ENCODE measurements at places on chromosomes 1 and 21.
A peak's percentile ranks its signal among the peaks of the same experiment; 100 is the strongest.

DNA sequence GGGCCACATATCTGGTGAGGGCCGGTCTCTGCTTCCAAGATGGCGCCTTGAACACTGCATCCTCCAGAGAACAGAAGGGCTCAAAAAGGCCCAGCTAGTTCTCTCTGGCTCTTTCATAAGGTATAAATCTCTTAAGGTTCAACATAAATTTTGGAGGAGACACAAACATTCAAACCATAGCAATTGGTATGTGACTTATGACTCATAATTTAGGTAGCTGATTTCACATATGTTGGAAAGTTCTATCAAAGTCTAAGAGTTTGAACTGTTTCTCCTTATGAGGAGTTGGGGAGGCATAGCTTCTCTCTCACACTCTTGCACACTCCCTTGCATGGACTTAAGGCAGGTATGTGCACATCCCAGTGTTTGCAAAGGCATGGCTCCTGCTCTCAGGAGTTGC, 5.1 kb upstream of the FYB2 start:
- no peak for DNase-seq

DNA sequence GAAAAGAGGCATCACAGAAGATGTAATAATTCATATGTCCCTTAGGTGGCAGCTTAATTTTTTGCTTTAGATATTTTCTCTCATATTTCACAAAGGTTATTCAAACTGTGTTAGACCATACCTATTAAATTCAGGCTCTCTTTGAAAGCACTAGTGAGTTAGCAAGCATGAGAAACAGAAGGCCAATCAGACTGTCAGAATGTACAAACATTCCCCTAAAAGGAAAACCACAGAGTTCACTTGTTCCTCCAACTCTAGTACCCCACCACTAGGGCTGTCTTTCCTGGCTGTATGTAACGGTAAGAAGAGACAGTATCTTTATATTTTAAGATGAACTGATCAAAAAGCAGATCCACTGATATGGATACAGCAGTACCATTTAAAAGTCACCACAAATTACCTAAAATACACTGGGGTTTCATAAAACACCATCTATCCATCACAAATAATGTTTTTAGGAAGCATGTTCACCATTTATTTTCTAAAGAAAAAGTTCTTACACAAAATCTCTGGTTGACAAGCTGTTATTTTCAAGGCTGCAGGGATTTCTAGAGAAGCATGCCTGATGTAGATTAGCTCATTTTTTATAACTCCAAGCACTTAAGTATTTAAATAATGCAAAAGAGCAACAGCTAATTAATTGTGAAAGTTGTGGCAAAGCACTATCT, 1.8 kb downstream of the ARPC5 start:
- peak; percentile 79 for DNase-seq

GRCh38 chr21:34615487-34615814, 538 bp upstream of the RCAN1 start:
- DNase-seq, result no peak

DNA sequence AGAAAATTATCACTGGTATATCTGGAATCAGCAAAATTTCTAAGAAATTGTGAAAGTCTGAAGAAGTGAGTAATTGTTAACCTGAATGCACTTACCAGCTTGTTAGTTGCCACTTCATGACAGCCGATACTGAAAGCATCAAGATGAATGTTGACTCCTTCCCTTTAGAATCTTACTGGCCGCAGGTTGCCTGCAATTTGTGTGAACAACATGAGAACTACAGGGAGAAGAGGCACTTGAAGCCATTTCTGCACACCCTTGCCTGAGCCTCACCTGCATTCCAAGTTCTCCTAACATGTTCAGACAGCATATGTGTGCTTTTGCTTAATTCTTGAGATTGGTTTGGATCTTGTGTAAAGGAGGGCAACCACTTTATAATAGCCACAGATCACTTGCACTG, 59.2 kb upstream of the SSX2IP start:
- DNase-seq, result no peak

DNA sequence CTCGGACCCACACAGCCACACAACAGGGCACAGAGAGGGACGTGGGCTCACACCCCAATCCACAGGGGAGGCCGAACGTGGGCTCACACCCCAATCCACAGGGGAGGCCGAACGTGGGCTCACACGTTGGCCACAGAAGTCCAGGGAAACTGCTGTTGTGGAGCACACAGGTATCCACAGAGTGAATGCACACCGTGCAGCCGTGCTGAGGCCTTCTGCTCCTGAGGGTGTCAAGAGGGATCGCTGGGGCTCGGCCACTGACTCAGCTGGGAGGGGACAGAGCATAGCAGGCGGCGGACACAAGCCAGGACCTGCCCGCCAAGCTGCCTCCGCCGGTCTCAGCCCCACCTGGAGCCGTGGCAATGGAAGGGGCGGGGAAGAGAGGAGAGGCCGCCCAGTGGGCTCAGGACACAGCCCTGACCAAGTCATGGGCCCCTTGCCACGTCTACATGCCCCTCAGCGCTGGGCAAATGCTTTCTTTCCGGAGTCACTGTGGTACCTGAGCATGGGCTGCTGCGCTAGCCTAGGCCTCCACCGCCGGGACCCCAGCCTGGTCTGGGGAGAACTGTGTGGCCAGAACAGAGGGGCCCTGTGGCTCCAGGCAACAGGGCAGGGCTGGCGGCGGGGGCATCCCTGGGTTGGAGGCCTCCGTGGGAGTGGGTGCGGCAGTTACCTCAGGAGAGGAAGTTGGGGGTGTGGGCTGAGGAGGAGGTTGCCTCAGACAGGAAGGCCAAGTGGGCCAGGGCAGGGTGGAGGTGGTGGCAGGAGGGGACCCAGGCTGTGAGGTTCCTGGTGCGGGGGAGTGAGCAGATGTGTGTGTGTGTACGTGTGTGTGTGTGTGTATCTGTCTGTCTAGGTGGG, 1.2 kb downstream of the SYTL1 start:
- DNase-seq, result peak; percentile 82

DNA sequence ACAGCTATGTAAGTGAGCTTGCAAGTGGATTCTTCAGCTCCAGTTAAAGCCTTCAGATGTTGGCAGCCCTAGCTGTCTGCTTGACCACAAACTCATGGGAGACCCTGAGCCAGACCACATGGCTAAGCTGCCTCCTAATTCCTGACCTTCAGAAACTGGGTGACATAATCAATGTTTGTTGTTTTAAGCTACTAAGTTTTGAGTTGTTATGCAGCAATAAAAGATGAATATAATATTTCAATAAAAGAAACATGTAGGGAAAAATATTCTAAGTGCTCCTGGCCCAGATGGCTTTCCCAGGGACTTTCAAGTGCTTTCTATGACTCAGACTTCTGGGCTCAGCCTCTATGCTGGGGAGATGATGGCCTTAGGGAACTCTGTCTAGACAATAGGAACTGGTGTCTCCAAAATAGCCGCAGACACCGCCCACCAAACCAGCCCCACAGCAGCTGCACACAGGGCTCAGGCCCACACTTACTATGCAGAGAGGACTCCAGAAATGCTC, 20.3 kb upstream of the AZIN2 start:
- no peak for DNase-seq

DNA sequence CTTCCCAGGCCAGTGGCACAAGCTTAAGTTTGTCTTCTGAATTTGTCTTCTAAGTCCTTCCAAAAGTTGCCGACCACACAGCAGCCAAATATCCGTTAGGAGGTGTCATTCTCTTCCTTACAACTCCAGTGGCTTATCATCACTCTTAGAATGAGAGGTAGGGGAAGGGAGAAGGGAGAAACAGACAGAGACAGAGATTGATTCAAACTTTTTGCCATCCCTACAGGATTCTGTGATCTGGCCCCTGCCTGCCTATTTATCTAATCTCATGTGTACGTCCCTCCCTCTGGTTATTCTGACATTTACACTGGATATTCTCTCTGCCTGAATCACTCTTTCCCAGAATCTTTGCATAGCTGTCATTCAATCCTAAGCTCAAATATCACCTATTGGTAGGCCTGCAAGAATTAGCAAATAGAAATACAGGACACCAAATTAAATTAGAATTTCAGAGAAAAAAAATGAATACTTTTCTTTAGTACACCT, 488 bp upstream of the GNL2 start:
- DNase-seq, result no peak

GRCh38 chr21:40613546-40614030, 233.4 kb downstream of the DSCAM start:
- no peak for DNase-seq

- DNase-seq, result peak; percentile 79
Measured at GRCh38 chr1:205229399-205229871, 1.7 kb downstream of the TMCC2 start.

DNA sequence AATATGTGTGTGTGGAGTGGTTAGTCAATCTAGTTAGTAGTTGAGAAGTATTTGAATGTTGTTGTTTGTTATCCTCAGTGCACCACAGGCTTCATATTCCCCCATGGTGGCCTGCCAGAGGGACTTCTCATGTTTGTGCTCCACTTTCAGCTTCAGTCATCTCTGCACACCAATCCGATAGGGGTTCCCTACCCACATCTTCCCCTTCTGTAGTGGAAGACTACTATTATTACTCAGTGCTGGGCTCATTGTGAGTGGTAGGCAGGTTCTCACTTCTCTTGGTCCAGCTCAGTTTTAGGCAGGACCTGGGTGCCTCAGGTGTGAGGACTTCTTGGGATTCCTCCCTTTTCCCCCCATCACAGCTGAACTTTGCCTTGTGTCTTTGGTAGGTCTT, 14.2 kb downstream of the MT1HL1 start:
- DNase-seq, result no peak

DNA sequence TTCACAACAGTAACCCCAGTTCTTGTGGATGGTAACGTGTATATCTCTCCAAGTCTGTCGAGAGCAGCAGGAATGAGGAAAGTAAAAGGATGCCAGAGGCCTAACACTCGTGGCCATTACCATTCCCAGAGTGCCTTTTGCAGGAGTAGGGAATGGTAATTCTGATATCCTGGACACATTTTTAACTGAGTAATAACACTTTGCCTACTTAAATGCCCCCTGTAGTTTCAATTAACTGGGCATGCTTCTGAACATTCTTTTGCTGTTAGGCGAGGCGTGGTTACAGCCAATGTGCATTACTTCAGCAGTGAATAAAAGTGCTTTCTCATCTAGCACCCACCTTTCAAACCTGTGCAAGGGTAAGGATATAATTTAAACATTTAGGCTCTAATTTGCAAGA, 258.5 kb upstream of the ADGRL2 start:
- no peak for DNase-seq

DNA sequence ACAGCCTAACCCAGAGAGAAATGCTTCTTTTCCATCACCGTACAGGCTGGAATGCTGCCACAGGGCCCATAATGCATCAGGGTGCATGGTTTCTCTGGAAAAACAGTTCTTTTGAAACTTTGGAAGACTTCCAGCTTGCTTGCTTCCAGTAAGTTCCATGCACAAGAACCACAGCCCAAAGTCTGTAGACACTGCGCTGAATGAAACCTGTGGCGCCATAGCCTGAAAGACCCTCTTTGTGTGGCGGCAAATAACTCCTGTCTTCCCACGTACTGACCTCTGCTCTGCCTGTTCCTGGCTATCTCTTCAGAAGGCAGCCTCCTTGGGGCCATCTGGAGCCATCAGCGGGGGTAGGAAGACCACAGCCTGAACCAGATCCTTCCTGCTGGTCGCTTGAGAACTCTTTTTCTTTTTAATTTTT, 15.1 kb downstream of the MIIP start:
- no peak for DNase-seq

- DNase-seq, result no peak
Measured at GRCh38 chr1:168763031-168763430, 34.0 kb upstream of the DPT start.

GRCh38 chr1:23837908-23838307, 12.7 kb upstream of the HMGCL start:
- DNase-seq, result no peak

- DNase-seq, result peak; percentile 82
Measured at GRCh38 chr1:172380441-172381244, 39.8 kb upstream of the C1orf105 start.

DNA sequence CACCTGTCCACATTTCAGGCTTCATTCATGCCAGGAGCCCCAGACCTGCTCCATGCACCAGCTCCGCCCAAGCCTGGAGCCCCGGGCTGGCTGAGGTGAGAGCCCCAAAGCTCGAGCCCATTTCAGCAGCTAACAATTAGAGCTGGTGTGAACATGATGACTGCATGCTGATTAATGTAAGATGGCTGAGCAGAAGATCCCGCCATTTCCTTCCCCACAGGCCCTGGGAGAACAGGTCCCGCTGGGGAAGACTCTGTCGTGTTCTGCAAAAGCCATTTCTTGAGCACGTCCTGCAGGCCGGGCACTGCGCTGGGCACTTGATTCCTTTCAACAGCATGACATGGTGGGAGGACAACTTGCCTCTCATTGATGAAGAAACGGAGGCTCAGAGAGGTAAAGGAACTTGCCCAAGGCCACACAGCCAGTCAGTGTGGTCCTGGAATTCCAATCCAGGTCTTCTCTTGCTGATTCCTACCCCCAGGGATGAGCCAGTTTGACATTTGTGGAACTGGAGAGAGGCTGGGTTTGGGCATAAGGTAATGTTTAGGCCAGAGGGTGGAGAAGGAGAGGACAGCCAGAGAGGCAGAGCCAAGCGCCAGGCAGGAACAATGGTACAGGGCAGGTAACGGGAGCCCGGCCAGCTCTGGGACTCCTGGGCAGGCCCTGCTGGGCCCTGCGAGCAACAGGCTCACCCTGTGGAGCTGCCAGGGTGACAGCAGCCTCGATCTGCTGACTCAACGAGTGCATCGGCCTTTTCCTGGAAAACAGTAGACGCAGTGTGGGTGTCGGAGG, 28.1 kb upstream of the EPHA2 start:
- no peak for DNase-seq

DNA sequence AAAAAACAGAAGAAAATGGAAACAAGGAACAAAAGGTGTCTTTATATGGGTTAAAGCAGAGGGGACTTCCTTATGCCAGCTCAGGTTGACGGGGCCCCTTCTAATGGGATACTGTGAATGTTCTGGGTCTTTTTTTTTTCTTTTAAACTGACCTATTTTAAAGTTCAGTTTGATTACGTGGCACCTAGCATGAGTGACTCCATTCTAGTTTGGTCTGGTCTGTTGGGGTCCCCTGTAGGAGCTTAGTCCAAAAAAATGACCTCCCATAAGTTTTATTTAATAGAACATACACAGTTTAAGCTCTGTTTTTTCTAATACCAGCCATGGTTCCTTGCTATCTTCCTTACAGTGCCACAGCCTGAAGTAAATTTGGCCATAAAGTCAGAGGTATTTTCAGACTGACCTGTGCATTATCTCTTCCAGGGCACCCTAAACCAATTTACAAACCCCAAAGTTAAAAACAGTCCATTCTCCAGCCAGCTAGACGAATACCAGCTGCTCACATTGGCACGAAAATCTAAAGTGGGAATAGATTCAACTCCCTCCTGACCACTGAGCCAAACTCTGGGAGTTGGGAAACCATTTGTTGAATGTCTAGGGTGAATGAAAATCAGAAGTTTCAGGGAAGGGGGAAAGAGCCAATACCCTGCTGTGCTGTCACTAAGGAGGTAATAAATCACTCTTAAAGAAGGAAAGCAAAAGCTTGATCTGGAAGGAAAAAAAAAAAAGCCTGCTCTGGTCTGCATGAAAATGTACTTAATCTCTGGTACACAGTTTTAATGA, 42.4 kb downstream of the AKNAD1 start:
- DNase-seq, result no peak

All from CD4-positive, alpha-beta T cell treated with Interleukin-4 for 1 hour (primary cell).